Panc1 (cell line): ENCODE measurements at places on chromosomes 16 and 17. TPM values are rescaled to one million over a fixed set of nuclear protein-coding genes. Genes with fewer than 3 reads are reported as not detected.

Gene MARVELD3
- 0.08 TPM for total RNA-seq

Gene ESRP2
- total RNA-seq, result 27.0 TPM

Gene SPNS3
- 0.10 TPM for total RNA-seq

Gene TBC1D3H
- not detected for total RNA-seq

Gene KRTAP4-5
- total RNA-seq, result not detected

Gene SRCIN1
- total RNA-seq, result 12.8 TPM

Gene DYNLRB2
- total RNA-seq, result not detected

Gene TBC1D28
- not detected for total RNA-seq

Gene KRTAP17-1
- total RNA-seq, result not detected

Gene CFAP52
- total RNA-seq, result not detected

Gene SPDYE4
- not detected for total RNA-seq

Gene CACNG5
- total RNA-seq, result 0.21 TPM

Gene C17orf67
- total RNA-seq, result 3.4 TPM

Gene FBXW10
- total RNA-seq, result not detected

Gene SULT1A1
- 1.5 TPM for total RNA-seq

Gene ABCC12
- total RNA-seq, result not detected

Gene C1QL1
- 9.5 TPM for total RNA-seq

Gene HBZ
- total RNA-seq, result 1.1 TPM

Gene TPSG1
- total RNA-seq, result 4.6 TPM

Gene ZPBP2
- total RNA-seq, result not detected

Gene KRTAP3-2
- not detected for total RNA-seq

Gene CETP
- not detected for total RNA-seq

Gene MPV17L
- 10.4 TPM for total RNA-seq

Gene FADS6
- total RNA-seq, result not detected

Gene SLFN5
- 5.4 TPM for total RNA-seq

Gene PLCG2
- 10.8 TPM for total RNA-seq

Gene SPN
- 1.3 TPM for total RNA-seq

Gene TELO2
- 65.4 TPM for total RNA-seq
